Choroid plexus epithelial cell (primary cell): ENCODE measurements at places on chromosomes 4 and X.

GRCh38 chrX:115368876-115369275, 79.4 kb downstream of the LUZP4 start:
- DNase-seq = no peak

DNA sequence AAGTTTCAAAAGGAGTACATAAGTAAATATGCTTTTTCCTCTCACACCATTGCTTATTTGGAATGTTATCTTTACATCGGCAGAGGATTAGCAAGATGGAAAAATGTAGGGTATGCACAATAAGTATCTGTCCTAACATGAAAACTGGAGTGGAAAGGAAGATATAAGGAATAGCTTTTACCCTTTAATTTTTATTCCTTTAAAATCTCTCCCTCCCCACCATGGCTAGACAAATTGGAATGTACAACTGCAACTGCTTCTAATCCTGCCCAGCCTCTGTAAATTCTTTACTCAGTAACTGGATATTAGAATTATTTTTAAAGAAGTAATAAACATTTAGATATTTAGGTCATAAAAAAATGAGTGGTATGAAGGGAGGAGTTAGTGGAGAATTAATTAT, 171.5 kb downstream of the PCDH18 start:
- no peak for DNase-seq

DNA sequence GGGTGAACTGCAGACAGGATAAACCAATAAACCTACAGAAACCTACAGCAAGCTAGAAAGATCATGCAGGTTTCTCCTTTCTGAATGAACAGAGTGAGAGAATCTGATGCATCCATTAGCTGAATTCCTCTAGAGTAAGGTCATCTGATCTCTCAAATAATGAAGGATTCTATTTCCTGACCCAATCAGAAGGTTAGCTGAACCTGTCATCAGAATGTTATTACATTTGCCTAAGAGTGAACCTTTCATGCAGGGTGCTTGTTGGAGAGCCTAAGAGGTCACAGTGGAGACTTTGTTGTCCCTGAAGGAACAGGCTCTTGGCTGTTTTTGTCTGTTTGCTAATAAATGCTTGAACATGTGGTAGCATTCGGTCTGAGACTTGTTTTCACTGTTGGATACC, 24.0 kb downstream of the MEPE start:
- DNase-seq = peak; percentile 36

GRCh38 chr4:159178151-159178546, 75.3 kb downstream of the RAPGEF2 start:
- peak; percentile 72 for DNase-seq

GRCh38 chrX:46611658-46612362, 38.2 kb downstream of the CHST7 start:
- no peak for DNase-seq

DNA sequence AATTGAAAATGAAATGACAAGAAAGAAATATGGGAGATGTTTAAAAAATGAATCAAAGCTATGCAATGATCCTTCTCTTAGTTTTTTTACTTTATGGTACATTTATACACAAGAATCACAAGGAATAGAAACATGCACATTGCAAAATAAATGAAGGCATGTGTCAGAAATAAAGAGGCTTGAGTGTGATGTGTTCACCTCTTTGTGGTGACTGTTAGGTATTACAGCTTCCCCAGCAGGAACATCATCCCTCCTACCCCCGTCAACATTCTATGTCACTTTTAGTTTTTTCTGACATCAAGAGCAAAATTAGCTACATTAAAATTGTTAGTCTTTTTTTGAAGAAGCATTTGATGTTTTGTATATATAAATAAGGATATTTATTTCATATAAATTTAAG, 214.8 kb downstream of the SLC4A4 start:
- peak; percentile 51 for DNase-seq

GRCh38 chrX:1491851-1492349, 39.2 kb upstream of the ASMTL start:
- DNase-seq = peak; percentile 11

GRCh38 chr4:166386491-166387360, 513.7 kb downstream of the TLL1 start:
- no peak for DNase-seq

GRCh38 chrX:13654116-13654515, 1.2 kb downstream of the TCEANC start:
- DNase-seq = no peak

GRCh38 chr4:164799410-164799809, 45.5 kb downstream of the SMIM31 start:
- DNase-seq = no peak

GRCh38 chr4:134202166-134202956, 772 bp upstream of the PABPC4L start:
- DNase-seq = peak; percentile 53

DNA sequence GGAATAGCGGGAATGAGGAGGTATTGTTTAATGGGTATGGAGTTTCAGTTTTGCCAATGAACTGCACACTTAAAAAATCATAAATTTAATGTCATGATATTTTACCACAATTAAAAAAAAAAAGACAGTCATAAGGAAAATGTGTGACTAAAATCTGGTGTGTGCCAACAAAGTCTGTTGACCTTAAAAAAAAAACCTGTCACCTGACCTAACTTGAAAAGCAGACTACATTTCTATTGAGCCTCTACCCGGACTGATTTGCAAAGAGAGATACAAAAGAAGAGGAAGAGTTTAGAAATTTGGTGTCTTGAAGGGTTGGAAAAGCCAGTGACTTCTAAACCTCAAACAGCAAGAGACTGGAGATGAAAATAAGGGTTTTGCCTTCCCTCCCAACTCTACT, 48.4 kb downstream of the TMEM150C start:
- DNase-seq = no peak

DNA sequence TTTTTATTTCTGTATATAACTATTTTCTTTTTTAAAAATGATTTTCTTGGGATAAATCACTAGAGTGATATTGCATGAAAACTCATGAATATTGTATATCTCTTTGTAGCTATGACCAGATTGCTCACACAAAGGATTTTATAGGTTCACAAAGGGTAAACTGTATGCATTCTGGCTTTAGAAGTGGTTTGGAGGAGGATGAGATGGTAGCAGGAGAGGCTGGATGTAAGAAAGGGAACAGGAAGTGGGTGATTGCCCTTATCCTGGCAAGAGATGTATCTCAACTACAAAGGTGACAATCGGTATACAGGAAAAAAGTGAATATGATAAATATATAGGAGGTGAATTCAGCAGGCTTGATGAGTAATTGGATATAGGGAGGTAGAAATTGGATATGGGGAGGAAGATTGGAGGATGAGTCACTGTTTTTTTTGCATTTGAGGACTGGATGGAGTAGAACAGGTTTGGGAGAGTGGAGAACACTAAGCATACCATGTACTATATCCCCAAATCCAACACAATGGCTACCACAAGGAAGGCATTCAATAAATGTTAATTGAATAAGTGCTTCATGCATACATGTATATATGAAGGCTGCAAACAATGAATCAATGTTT, 9.9 kb downstream of the FGG start:
- DNase-seq = peak; percentile 9

DNA sequence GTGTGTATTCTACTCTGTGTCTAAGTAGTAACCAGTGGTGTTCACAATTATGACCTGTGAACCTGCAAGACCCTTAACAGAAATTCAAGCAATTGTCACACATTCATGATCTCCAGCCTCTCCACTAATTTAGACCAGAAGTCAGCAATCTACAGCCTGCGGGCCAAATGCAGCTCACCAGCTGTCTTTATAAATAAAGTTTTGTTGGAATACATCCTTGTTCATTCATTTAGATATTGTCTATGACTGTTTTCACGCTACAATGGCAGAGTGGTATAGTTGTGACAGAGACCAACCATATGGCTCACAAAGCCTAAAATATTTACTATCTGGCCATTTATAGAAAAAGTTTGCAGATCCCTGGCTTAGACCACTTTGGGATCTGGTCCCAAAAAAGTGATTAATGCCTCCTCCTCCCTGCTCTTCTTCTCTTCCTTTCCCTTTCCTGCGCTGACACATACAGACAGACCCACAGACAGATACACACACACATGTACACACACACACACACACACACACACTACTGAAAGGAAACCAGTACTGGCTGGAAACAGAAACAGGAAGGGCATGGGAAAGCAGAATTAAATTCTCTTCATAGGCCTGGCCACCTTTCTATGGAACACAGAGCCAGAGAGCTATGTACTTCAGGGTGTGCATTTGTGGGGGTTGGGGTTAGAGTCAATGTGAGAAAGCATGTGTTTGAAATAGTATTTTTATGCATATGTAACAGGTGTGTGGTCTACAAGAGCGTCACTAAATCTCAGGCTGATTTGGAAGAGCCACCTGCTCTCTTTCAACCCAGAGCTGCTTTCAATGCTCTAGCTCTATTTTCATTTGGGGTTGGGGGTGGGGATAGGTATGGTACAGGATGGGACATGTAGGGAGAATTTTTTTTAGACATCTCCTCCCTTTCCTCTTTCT, 49.7 kb upstream of the TMEM164 start:
- DNase-seq = no peak

DNA sequence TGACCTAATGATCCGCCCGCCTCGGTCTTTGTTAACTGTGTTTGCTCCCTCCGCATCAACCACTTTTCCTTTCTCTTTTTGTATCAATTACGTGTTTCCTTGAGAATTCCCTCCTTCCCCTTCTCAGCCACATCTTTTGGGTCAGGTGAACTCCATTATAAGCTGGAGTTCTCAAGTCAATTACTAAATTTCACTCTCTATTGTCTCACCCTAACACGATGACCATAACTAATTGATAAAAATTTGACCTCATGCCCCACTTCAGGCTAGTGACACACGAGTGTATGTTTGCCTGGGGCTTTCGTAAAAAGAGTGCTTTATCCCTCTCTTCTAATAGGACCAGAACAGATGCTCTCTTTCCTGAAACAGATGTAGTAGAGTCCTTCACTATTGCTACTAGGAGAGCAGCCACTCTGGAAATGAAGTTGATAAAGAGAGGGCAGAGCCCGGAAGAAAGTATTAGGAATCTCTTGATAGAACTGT, 403.6 kb upstream of the ANXA10 start:
- no peak for DNase-seq

GRCh38 chr4:5869966-5870619, 22.8 kb downstream of the CRMP1 start:
- no peak for DNase-seq

DNA sequence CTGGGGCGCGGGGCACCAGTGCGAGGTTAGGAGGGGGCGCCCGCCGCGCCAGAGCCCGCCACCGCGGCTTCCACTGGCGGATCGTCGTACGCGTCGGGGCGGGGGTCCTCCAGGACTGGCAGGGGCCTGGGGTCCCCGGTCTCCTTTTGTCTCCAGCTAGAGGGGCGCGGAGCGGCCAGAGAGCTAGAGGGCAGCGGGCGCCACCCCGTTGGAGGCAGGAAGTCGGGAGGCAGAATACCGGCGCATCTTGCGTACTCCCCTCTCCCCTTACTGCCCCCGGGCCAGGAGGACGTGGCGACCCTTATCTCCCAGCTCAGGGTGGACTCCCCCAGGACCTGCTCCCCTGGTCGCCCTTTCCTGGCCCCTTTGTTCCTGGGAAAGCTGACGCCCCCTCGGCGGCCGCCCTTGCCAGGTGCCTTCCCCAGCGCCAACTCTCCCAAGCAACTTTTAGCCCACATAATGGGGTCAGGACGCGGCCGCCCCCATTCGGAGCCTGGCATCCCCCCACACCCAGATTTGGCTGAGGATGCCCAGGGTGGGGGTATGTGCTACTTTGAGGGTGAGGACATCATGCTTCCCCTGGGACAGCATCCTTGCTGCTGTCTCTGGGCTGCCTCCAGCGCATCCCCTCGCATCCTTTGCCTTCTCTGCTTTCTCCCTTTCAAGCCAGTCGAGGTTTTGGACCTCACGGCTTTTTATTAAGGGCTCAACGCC, 933 bp downstream of the CNKSR2 start:
- DNase-seq = no peak

DNA sequence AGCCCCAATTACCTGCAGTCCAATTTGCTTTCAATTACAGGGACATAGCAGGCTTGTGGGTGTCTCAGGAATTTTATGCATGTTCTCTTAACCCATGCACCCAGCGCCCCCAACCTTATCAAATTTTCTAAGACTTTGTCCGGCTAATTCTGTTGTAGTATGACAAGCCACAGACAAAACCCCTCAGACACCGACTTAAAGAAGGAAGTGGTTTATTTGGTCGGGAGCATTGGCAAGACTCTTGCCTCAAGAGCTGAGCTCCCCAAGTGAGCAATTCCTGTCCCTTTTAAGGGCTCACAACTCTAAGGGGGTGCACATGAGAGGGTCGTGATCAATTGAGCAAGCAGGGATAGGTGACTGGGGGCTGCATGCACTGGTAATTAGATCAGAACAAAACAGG, 28.7 kb upstream of the IL9R start:
- no peak for DNase-seq

DNA sequence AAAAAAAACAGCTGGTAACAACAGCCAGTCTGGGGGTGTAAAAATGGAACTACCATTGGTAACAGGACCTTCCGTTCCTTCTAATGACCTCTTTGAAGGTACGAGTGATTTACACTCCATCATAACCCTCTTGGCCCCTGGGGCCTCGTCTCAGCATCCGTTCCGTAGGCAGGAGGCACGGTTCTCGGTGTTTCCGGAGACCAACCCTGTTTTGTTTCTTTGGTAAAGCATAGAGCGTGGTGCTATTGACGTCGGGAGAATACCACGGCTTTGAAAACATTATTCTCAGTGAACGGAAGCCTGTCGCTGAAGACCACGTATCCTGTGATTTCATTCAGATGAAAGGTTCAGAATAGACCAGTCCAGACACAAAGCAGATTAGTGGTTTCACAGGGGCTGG, 198.9 kb downstream of the ASMT start:
- no peak for DNase-seq

DNA sequence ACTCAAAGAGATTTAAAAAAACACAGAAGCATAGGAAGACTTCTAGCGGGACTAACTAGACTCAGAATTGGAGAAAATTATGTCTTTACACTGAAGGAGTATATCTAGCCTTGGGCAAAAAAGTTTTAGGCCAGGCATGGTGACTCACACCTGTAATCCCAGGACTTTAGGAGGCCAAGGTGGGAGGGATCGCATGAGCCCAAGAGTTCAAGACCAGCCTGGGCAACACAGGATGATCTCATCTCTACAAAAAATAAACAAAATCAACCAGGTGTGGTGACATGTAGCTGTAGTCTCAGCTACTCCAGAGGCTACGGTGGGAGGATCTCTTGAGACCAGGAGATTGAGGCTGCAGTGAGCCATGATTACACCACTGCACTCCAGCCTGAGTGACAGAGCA, 99.5 kb downstream of the NEUROG2 start:
- DNase-seq = no peak

- DNase-seq = no peak
Observed at GRCh38 chr4:109755656-109756055, 25.8 kb upstream of the PLA2G12A start.

- DNase-seq = peak; percentile 52
Observed at GRCh38 chrX:105706041-105706440, 116.3 kb upstream of the NRK start.

- DNase-seq = peak; percentile 20
Observed at GRCh38 chrX:134144231-134144630, 92.8 kb upstream of the CCDC160 start.

DNA sequence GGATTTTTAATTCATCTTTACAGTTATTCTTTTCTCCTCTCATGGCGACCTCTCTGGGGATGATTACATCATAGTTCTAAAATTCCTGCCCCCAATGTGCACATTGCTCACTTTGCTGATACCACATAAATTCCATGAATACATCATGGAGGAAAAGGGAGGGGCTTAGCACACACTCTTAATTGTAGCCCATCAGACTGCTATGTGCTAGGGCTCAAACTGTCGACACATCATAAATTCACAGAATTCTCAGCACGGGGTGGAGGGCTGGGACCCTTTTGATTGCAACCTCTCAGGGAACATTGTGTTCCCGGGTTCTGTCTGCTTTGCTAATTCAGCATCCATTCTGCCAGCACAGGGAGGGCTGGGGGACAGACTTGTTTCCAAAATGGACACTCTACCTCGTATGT, 592.9 kb downstream of the BCOR start:
- peak; percentile 5 for DNase-seq
